Activated T-helper 9 cell treated with anti-CD3 and anti-CD28 coated beads, Interleukin-2, amount 50 U/mL, for 16 hours (primary cell): ENCODE measurements at places on chromosomes 12 and 14.

DNA sequence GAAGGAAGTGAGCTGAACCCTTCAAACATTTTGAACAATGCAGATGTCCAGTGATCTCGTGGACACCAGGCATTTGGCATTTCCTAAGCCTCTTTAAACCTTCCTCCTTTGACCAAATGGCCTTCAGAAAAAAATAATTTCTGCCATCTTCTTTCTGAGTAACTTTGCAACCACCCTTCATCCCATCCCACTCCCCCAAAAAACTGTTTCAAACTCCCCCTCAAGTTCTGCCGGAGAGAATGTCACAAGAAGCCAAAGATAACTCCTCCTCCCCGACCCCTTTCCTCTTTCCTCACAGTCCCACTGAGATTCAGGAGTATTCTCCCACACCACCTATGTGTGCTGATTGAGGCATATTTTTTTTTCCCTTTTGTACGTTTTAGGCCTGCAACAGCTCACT lies 1.7 kb downstream of the KSR2 start:
- no peak for DNase-seq

- no peak for DNase-seq
Measured at GRCh38 chr12:5384015-5384414, 47.9 kb upstream of the NTF3 start.

- no peak for DNase-seq
Measured at GRCh38 chr14:39499514-39499913, 67.3 kb upstream of the FBXO33 start.

- no peak for DNase-seq
Measured at GRCh38 chr12:41304526-41304925, 116.4 kb downstream of the PDZRN4 start.

- no peak for DNase-seq
Measured at GRCh38 chr12:109193896-109194295, 77.5 kb downstream of the ACACB start.

- no peak for DNase-seq
Measured at GRCh38 chr12:78719721-78720120, 144.9 kb upstream of the SYT1 start.

GRCh38 chr14:102975662-102976061 lies 53.2 kb downstream of the AMN start:
- DNase-seq, result no peak

DNA sequence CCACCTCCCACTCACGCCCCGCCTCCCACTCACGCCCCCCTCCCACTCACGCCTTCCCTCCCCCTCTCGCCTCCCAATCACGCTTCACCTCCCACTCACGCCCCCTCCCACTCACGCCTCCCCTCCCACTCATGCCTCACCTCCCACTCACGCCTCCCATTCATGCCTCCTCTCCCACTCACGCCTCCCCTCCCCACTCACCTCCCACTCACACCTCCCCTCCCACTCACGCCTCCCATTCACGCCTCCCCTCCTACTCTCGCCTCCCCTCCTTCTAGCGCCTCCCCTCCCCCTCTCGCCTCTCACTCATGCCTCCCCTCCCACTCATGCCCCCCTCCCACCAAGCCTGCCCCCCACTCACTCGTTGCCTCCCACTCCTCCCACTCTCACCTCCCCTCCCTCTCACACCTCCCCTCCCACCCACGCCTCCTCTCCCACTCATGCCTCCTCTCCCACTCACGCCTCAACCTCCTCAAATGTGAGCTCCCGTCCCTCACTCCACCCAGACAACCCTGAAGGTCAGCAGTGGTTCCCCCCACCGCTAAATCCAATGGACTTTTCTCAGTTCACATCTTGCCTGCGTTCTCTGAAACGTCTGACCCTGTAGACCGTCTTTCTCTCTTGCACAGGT lies 39.8 kb downstream of the TMEM63C start:
- no peak for DNase-seq

GRCh38 chr14:23364164-23365035 lies 572 bp downstream of the EFS start:
- DNase-seq, result no peak

GRCh38 chr14:56708704-56709103 lies 101.6 kb downstream of the OTX2 start:
- DNase-seq, result no peak

- DNase-seq, result no peak
Measured at GRCh38 chr14:85444635-85445034, 85.3 kb upstream of the FLRT2 start.

GRCh38 chr14:50839048-50839447 lies 8.1 kb upstream of the NIN start:
- DNase-seq, result no peak

- DNase-seq, result no peak
Measured at GRCh38 chr12:94851396-94852028, 152.0 kb downstream of the NDUFA12 start.

DNA sequence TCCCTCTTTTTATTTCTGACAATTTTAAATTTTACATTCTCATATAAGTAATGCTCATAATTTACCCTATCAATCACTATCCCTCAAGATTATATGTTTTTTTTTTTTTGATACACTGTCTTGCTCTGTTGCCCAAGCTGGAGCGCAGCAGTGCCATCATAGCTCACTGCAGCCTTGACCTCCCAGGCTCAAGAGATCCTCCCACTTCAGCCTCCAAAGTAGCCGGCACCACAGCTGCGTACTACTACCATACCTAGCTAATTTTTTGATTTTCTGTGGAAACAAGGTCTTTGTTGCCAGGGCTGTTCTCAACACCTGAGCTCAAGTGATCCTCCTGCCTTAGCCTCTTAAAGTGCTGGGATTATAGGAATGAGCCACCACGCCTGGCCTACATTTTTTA lies 4.4 kb downstream of the DUSP16 start:
- DNase-seq, result no peak

DNA sequence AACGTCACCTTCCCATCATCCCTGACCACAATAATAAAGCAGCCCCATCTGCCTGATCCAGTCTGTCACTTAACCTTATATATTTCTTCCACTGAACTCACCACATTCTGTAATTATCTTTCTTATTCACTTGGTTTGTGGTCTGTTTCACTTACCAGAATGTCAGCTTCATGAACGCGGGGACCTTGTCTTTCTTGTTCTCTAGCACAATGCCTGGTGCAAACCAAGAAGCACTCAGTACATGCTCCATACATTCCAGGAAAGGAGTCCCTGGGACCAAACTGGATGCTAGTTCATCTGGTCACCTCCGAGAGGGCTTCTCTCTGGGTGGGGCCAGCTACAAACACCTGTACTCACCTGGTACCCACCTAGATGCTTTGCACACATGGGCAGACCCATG lies 17.4 kb upstream of the ANKRD33 start:
- DNase-seq, result no peak

DNA sequence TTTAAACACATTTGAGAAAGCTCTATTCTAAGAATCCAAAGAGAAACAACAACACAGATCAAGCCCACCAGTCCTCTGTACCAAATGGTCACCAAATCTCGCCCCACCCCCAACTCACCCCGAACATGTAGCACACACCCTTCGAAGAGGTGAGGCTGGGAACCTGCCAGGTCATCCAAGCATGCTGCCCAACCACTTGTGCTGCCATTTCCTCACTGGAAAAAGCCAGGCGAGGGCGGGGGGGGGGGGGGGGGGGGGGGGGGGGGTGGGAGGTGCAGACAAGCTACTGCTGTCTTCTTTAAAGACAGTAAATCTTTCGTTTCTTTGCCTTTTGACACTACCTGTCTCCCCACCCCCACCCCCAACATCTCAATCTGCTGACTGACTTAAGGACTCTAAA lies 59.9 kb downstream of the SETD3 start:
- DNase-seq, result no peak

GRCh38 chr12:124754949-124755800 lies 108.5 kb downstream of the SCARB1 start:
- DNase-seq, result no peak

DNA sequence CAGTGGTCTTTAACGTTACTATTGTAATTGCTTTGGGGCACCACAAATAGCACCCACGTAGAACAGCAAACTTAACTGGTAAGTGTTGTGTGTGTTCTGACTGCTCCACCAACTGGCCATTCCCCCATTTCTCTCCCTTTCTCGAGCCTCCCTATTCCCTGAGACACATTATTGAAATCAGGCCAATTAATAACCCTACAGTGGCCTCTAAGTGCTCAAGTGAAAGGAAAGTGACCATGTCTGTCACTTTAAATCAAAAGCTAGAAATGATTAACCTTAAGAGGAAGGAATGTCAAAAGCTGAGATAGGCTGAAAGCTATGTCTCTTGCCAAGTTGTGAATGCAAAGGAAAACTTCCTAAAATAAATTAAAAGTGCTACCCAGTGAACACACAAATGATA lies 22.3 kb downstream of the PPP1R13B start:
- no peak for DNase-seq

DNA sequence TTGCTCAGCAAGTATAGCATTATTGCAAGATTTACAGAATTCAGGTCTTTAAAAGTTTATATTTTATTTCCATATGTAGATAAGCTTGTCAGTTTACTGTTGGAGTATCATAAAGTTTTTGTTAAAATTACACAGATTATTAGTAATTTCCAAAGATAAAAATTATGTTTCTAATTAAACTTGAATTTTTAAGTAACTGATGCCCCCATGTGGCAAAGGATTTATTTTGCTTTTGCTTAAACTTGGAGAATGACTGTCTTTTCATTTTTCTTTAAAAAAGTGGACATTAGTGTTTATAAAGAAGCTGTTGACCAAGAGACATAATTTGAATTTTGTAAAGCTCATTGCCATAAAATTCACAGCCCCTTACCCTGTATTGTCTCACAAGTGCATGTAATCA lies 45.8 kb downstream of the ETNK1 start:
- DNase-seq, result no peak

- no peak for DNase-seq
Measured at GRCh38 chr14:64221391-64222003, 72.7 kb downstream of the ESR2 start.

- no peak for DNase-seq
Measured at GRCh38 chr14:103724116-103724515, 8.5 kb downstream of the ZFYVE21 start.

- DNase-seq, result no peak
Measured at GRCh38 chr12:88298761-88299242, 156.7 kb downstream of the TMTC3 start.

DNA sequence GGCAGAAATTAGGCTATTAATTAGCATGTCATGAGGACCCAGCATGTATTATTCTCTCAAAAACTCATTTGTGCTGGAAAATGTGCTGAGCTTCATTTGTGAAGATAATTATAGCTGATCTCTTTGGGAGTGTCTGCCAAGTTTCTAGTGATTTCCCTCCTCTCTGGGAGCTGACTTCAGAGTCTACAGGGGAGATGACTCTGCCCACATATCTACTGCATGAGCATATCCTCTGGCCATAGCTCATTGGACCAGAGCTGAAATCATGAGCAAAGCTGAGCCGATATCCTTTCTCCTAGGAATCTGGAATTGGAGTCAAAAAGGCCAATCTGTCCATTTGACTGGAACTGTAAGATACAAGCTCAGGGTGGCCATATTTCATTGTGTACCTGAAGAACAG lies 5.9 kb downstream of the CCDC198 start:
- no peak for DNase-seq

DNA sequence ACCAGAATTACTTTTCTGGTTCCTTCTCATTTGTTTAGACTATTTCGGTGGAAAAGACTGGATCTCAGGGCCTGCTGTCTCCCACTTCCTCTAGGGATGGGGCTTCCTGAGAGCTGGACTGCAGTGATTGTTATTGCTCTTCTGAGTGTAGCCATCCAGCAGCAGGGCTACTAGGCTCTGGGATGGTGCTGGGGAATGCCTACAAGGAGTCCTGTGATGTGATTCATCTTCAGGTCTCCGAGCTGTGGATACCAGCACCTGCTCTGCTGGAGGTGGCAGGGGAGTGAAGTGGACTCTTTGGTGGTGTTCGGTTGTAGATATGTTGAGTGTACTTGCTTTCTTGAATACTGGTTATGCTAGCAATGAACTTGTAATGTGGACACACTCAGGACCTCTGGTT lies 42.7 kb downstream of the AEBP2 start:
- DNase-seq, result no peak
